G401 (cell line): ENCODE measurements at places on chromosomes 13 and 19. TPM values are rescaled to one million over a fixed set of nuclear protein-coding genes. Genes with fewer than 3 reads are reported as not detected.

DNA sequence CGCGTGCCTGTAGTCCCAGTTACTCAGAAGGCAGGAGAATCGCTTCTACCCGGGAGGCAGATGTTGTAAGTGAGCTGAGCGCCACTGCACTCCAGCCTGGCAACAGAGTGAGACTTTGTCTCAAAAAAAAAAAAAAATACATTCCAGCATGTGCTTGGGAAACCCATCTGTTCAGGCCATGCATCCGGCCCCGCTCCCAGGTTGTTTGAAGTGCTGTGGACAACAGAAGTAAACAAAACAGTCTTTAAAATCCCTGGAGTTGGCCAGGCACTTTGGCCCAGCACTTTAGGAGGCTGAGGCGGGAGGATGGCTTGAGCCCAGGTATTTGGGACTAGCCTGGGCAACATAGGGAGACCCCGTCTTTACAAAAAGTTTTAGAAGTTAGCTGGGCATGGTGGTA, 3.2 kb upstream of the PTPRS start:
- no peak for DNase-seq

DNA sequence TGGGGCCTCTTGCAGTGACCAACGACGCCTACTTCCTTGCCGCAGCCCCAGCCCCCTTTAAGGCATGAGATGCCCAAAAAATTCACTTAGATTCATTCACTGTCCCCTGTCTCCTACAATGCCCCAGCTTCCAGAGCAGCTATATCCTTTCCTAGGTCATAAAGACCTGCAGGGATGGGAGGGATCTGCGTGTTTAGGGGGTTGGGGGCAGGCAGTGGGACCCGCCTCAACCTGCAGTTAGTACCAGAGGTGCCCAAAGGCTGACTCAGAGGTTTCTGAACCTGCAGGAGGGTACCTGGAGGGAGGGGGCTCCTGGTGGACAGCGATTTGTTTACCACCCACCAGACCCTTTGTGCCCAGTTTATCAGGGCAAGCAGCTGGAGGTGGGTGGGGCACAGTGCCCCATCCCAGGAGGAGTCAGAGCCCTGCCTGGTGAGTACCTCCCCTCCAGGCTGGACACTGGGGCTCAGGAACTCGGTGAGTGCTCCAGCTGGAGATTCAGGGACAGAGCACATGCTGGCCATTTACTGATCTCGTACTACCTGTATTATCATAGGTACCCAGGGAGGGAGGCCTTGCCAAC, 10.1 kb downstream of the RPS28 start:
- DNase-seq: no peak

GRCh38 chr19:7722231-7722651, 9.7 kb downstream of the CLEC4G start:
- peak; percentile 78 for DNase-seq

SYNE4 gene
- 0.37 and 1.1 TPM in 2 replicates for total RNA-seq

CCDC106 gene
- 24.9 and 29.0 TPM in 2 replicates for total RNA-seq

FFAR2 gene
- not detected in 2 replicates for total RNA-seq
